ENCODE measurements at places on chromosomes 11 and 22. TPM values are rescaled to one million over a fixed set of nuclear protein-coding genes. Genes with fewer than 3 reads are reported as not detected.

DNA sequence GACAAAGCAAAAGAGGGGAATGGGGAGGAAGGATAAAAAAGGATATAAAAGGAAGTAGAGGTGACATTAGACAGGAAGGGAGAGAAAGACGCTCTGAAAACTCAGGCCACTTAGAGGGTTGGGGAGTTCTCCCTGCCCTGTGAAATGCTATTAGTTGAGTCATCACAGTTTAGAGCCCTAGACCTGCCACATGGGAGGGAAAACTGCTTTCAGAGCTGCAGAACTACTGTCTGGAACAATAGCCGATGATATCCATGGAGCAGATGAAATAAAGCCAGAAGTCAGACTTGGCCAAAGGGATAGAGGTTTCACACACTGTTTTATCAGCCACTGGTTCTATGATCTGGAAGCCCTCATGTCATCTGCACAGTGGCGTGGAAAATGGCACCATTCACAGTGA, 157.9 kb downstream of the NCAM1 start:
- DNase-seq = no peak

- no peak for DNase-seq
Measured at GRCh38 chr11:71267807-71268421, 15.5 kb upstream of the SHANK2 start.

- no peak for DNase-seq
Measured at GRCh38 chr11:74721479-74721835, 9.8 kb downstream of the CHRDL2 start.

- DNase-seq = no peak
Measured at GRCh38 chr22:30305906-30306626, 16.8 kb upstream of the CASTOR1 start.

The NRIP3 gene
- 0.57 TPM for polyA plus RNA-seq
